D721Med (cell line): ENCODE measurements at places on chromosomes 4 and X.

DNA sequence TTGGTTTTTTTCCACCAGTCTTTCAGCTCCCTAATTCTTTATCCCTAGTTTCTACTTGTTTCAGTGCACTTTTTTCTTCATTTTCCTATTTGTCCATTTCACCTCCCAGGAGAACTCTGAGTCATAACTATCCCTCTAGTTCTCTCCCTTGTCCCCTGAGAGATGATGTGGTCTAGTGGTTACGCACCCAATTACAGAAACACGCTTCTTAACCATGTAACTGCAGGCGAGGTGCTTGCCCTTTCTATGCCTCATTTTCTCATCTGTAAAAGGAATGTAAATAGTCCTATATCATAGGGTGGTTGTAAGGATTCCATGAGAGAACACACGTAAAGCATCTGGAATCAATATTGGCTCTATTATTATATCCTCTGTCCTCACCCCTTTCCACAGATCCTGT is 8.8 kb upstream of the GRPR start:
- DNase-seq = no peak

DNA sequence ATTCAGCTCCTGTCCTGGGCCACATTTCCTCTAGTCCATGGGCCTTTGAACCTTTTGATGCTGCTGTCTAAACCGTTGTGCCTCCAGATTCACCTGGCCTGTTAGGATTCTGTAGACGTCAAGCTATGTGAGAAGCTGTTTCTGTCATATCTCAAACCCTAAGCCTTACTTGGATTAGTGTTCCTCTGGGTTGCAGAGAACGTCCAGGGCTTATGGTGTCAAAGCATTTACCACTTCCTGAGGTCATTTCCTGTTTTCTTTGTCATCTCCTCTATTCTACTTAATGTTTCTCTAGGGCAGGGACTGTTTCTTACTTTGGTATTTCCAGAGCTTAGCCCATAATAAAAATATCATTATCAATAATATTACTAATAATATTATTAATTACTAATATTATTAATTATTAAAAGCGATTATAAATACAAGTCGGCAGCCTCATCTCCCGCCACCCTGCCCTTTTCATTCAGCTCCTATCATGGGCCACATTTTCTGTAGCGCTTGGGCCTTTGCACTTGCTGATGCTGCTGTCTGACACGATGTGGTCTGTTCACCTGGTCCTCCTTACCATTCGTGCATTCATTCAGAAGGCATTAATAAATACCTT is 19.1 kb downstream of the PRIMPOL start:
- DNase-seq = no peak

DNA sequence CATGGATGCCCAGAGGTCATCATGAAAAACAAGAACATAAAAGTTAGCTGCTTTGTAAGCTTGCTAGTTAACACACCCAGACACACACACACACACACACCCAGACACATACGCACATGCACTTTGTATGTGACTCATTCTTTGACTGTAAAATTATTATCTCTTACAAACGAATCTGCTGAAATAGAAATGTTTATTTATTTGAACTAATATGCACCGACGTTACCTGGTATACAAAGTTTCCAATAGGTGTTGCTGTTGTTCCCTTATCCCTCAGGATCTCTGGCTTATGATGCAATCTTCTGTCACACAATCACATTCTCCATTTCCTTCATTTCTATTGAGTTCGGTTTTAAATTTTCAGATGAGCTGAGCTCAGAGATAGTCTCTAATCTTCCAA is 209.3 kb downstream of the PTTG2 start:
- DNase-seq = no peak

- no peak for DNase-seq
These were observed 12.2 kb downstream of the ANXA5 start for GRCh38 chr4:121684561-121684960.

DNA sequence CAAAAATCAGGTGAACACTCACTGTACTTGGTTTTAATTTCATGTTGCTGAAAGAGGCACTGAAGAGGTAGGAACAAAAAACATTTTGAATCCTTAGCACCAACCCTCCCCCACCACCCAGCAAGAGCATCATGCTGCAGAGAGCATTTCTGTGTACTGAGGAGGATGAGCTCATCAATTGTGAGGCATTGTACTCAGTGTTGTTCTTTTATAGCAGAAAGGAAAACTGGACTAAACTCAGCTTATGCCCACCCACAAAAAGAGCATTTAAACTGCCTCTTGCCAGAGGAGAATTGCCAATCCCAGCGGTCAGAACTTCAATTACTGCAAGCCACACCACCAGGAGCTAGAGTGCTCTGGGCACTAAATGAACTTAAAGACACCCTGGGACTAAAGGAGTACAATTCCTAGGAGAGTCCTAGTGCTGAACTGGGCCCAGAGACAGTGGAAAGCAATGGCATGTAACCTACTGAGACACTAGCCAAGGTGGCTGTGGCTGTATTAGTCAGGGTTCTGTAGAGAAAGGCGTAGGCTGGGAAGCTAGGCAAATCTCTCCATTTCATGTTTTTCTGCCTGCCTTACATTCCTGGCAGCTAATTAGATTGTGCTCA is 280.7 kb upstream of the KLHL4 start:
- no peak for DNase-seq

- DNase-seq = no peak
These were observed 599.6 kb upstream of the LCORL start for GRCh38 chr4:18621186-18621585.

- no peak for DNase-seq
These were observed 19.0 kb downstream of the IQSEC2 start for GRCh38 chrX:53262189-53262917.

- no peak for DNase-seq
These were observed 204.9 kb upstream of the GALNT7 start for GRCh38 chr4:172963498-172964294.

DNA sequence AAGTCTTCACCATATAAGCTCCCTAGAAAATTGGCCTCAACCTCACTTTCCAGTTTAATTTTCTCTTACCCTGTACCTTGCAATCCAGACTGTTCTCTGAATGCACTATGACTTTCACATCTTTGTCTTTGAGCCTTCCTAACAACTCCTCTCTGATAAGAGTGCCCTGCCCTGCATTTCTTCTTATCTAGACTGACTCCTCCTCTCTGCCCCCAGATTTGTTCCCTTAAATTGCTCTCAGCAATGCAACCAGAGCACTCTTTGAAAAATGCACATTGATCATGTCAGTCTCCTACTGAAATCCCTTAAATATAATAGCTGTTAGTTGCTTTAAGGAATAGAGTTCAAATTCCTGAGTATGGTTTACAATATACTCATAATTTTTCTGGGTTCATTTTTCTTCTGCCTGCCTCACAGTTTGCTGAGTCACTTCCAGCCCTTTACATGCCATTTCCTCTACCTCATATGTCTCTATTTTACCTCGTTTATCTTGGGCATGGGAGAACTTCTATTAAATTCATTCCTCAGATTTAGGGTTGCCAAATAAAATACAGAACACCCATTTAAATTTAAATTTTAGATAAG is 582.7 kb upstream of the AADAT start:
- DNase-seq = no peak

GRCh38 chr4:37639551-37640285 is 46.5 kb downstream of the RELL1 start:
- no peak for DNase-seq

DNA sequence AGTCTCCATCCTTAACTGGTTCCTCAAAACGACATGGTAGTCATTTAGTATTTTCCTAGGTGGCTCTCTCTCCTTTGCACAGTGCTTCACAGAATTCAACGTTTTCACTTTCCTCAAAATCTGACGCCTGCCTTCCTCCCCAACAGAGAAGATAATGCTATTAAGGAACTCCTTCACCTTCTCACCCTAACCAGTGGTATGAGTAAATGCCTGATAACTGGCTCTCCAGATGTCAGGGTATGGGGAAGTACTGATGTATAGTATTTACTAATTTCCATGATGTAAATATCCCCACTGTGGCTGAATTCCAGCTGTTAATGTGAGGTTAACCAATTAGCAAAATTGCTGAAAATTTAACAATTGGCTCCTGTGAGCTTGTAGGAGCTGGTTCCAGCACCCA is 28.8 kb upstream of the NSUN7 start:
- DNase-seq = no peak

DNA sequence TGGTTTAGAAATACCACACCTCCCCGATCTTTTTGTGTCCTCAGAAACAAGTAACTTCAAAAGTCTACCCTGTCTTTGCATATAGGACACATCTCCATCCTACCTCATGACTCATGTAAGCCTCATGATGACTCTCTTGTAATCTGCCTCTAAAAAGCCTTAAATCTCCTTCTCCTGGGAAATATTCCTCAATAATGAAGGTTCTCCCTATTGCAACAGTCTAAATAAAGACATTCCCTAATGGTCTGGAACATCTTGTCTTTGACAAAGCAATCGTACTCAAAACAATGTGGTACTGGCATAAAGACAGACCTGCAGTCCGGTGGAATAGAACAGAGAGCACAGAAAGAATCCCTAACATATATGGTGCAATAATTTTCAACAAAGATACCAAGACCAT is 257.7 kb downstream of the OPHN1 start:
- DNase-seq = no peak

- no peak for DNase-seq
These were observed 27.5 kb upstream of the SULT1B1 start for GRCh38 chr4:69787879-69788278.

DNA sequence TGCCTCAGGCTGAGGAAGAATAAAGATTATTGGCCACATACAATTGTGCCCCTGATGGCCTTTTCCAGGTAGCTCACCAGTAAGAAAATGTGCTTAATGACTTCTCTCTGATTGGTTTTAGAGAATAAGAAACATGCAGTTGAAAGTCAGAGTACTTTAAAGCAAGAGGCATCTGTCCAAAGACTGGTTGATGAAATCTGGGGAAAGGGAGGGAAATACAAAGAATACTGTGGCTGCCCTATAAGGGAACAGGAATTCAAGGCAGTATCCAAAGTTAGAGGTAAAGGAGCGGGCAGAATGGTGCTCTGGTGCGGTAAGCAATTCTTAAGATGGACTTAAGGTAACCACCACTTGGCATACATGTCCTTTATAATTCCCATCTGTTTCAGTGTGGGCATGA is 11.4 kb downstream of the PBDC1 start:
- DNase-seq = no peak

GRCh38 chrX:38426785-38427184 is 74.4 kb downstream of the OTC start:
- no peak for DNase-seq

- no peak for DNase-seq
These were observed 10.3 kb downstream of the AFAP1 start for GRCh38 chr4:7929118-7929951.

- DNase-seq = no peak
These were observed 69.7 kb downstream of the METTL14 start for GRCh38 chr4:118754890-118755289.

DNA sequence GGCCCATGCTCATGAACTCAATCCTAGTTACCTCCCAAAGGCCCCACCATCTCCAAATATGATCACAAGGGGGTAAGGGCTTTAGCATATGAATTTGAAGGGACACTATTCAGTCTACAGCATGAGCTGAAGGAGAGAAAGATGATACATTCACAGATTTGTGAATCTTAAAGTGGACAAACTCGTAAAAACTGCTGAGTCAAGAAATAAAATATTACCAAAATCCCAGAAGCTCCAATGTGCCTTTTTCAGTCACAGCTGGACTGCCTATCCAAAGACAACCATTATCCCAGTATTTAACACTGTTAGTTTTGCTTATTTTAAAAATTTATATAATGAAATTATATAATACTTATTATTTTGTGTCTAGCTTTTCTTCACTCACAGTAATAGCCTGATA is 109.0 kb downstream of the CXXC4 start:
- no peak for DNase-seq

DNA sequence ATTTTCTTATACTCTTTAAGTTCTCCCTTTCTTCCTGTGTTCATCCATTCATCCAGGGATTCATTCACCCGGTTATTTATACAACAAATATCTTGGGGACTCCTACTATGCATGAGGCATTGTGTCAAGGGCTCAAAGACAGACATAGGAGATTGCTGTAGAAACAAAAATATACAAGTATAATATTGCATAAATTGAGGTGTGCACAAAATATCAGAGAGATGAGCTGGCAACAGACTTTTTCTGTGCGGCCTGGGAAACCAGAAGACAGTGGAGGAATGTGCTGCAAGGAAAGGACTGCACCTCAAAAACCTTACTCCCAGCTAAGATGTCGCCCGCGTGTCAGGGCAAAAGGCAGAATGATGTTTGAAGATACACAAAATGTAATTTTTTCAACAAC is 9.6 kb downstream of the OTOP1 start:
- DNase-seq = no peak

DNA sequence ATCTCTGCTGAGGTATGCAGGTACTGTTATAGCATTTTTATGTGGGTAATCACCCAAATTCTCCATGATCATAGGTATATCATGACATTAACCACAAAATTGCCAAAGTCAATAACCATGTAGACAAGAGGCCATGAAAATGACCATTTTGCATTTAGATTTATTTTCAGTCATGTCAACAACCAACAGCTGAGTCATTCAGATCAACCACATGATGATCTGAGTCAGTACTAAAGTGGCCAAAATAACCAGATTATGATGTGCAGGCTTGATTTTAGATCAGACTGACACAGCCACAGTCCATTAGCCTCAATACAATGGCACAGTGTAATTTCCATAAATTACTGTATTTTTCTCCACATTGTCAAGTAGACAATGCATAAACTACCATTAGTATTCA is 240.5 kb downstream of the GRIA3 start:
- no peak for DNase-seq

DNA sequence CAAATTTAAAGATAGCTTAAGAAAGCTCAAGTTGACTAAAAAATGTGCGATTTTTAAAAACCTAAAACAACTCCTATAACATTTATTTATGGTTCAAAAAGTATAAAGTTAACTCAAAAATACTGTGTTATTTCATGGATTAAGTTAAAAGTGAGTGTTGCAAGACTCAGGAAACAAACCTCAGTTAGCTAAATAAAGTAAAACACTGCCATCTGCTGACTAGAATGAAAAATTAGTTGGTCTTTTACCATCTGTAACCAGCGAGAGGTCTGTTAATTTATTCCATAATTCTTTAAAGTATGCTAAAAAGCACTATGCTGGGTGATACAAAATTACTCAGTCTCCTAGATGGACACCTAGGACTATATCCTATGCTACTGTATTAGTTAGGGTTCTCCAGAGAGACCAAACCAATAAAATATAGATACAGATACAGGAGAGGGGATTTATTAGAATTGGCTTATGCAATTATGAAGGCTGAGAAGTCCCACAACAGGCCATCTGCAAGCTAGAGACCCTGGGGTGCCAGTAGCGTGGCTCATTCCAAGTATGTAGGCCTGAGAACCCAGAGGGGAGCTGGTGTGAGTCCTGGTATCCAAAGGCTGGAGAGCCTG is 4.9 kb upstream of the WDFY3 start:
- no peak for DNase-seq

GRCh38 chrX:28549838-28550237 is 37.4 kb upstream of the IL1RAPL1 start:
- DNase-seq = no peak

DNA sequence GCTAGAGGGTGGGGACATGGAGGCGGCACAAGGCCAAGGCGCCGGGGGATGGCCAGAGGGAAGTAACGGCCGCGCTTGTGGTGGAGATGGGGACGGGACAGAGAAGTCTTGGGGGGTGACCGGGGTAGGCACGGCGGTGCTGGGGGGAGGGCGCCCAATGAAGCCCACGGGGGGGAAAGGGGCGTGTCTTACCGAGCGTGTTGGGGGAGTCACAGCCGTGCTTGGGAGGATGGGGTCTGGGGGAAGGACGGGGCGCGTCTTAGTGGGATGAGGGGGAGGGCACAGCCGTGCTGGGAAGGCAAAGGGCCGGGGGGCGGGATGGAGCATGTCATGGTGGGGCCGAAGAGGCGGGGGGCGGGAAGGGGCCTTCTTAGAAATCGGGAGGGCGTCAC is 952 bp downstream of the ARSD start:
- no peak for DNase-seq
